Left renal pelvis (tissue), 4 donors: ENCODE measurements at places on chromosomes 5 and 9. TPM values are rescaled to one million over a fixed set of nuclear protein-coding genes. Genes with fewer than 3 reads are reported as not detected.

GRCh38 chr5:61734966-61735365 is 402.9 kb downstream of the ZSWIM6 start:
- DNase-seq, result no peak

GRCh38 chr5:169591636-169592035 is 8.1 kb downstream of the SPDL1 start:
- no peak for DNase-seq

DNA sequence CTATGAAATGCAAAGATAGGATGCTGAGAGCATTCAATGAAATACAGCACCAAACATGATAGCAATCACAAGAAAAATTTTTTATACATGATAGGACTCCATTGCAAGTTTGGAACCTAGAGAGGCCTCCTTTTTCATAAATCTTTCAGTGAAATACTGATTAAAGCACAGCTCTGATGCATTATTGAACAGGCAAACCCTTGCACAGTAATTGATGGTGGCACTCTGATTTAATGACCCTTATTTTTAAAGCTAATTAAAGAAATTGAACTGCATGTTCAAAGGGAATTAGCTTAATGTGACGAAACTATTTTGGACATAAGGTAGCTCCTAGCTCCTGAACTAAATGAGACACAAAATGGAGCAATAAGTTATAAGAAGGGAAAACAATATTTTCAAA is 44.6 kb downstream of the MPDZ start:
- DNase-seq, result no peak

GRCh38 chr9:91532325-91532724 is 108.7 kb upstream of the NFIL3 start:
- DNase-seq, result no peak

GRCh38 chr5:147303976-147304375 is 69.2 kb downstream of the STK32A start:
- DNase-seq, result no peak

DNA sequence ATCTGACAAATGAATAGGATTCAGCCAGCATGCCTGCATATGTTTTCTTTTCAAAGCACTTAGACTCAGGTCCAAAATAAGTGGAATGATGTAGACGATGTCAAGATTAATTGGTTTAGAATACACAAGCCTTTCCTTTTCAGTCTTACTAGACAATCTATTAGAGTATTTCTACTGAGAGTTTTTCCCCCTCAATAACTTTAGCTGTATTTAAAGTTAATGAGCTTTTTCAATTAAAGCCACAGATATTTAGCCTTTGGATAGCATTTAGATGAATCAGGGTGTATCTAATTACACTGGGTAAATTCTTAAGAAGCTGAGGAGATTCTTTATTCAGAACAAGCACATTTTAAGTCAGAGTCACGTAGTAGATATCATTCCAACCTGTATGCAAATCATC is 198.7 kb upstream of the MPDZ start:
- no peak for DNase-seq

- no peak for DNase-seq
These were observed 7.2 kb downstream of the HMGCS1 start for GRCh38 chr5:43305948-43306565.

- DNase-seq, result no peak
These were observed 148.1 kb downstream of the ACTBL2 start for GRCh38 chr5:57334475-57334874.

DNA sequence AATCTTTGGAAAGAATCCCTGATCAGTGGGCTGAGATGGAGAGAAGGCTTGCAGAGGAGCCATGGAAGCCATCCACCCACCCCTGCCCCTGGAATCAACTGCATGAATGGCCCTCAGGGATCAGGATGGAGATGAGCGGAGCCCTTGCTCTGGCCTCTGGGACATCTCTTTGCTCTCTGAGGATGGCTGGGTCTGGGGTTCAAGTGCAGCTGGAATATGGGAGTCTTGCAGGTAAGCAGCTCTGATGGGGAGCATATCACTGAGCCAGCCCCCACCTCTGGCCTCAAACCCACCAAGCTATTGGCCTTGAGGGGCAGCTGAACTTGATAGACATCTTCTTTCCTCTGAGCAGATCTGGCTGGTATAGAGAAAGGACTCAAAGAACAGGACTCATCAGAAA is 76.1 kb downstream of the C5orf15 start:
- no peak for DNase-seq

DNA sequence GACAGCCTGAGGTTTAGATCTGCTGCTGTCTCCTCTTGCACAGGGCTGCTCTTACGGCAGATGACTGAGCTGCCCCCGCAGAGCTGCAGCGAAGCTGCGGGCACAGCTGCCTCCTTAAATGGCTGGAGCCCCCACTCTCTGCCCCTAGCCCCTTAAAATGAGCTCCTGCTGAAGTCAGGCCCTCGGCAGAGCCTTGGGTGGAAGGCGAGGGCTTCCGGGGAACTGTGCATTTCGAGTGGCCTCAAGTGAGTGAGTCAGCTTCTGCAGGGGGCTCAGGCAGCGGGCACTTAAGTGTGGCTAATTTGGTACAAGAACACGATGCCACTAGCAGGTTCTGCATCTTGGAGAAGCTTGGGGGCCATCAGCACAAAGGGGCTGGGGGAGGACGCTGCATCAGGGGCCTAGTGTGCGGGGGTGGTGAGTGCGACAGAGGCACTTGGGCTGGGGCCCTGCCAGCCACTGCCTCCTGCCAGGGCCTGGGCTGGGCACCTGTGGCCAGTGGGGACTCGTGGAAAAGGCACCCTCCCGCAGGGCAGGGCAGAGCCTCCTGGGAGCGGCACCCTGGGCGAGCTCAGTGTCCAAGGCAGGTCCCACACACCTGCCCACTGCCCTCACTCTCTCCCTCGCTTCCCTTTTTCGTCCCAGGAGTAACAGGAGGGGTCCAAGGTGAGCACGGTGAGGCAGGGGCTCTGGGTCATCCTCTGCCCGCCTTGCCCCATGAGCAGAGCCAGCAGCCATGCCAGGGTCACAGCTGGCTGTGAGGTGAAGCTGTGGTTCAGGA is 28.8 kb upstream of the RNU6ATAC start:
- no peak for DNase-seq

DNA sequence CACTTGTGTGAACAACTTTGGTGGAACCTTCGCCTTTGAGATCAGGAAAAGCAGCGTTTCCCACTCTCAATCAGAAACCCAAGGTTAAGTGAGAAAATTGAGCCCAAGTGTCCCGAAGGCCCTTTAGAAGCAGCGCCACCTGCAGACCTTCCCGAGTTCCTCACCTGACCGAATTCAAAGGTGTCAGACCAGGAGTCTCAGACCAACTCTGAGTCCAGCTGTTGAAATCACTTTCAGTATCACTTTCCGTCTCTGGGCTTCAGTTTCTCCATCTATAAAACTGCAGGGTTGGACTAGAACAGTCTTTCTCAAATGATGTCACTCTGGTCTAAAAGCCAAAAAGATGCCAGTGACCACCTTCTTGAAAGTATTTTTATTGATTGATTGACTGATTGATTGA is 31.7 kb upstream of the GRHPR start:
- DNase-seq, result no peak

DNA sequence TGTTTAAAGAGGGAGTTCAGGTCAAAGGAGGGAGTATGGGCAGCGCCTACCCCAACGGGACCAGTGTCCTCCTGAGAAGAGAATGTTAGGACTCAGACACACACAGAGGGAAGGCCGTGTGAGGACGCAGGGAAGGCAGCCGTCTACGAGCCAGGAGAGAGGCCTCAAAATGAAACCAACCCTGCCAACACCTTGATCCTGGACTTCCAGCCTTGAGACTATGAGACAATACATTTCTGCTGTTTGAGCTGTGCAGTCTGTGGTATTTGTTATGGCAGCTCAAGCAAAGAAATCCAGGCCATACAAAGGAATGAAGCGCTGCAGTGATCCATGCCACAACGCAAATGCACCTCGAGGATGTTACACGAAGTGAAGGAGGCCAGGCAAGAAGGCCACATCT is 97.9 kb downstream of the COL23A1 start:
- no peak for DNase-seq

GRCh38 chr5:73985145-73985544 is 359.1 kb downstream of the ARHGEF28 start:
- DNase-seq, result no peak

Gene PCDHA13
- polyA plus RNA-seq, result not detected

Gene LCN12
- 17.7 TPM for polyA plus RNA-seq

Gene CDH9
- 61.8 TPM for polyA plus RNA-seq

Gene MED7
- 16.9 TPM for polyA plus RNA-seq

Gene MYMK
- 0.22 TPM for polyA plus RNA-seq

Gene P4HA2
- polyA plus RNA-seq, result 43.6 TPM

Gene MARCHF11
- polyA plus RNA-seq, result 5.0 TPM

Gene GDF9
- polyA plus RNA-seq, result 0.53 TPM

Gene CD274
- polyA plus RNA-seq, result 0.39 TPM

Gene PCDHGC3
- polyA plus RNA-seq, result 121 TPM
